ENCODE measurements at places on chromosomes 6 and 20.

- no peak for DNase-seq
These were observed 397.5 kb downstream of the TAF4 start for GRCh38 chr20:61668065-61668650.

- no peak for DNase-seq
These were observed 121.4 kb downstream of the TIAM2 start for GRCh38 chr6:155116571-155116910.

DNA sequence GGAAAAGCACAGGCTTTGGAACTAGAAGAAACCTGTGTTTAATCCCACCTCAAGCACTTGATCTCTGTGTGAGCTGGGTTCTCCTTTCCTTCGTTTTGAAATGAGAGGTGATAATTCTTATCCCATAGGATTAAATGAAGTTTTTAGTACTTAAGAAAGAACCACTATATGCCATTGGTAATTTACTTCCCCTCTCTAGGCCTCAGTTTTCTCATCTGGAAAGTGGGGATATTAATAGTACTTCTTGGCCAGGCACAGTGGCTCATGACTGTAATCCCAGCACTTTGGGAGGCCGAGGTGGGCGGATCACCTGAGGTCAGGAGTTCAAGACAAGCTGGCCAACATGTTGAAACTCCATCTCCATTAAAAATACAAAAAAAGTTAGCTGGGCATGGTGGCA is 14.1 kb downstream of the REM1 start:
- no peak for DNase-seq

DNA sequence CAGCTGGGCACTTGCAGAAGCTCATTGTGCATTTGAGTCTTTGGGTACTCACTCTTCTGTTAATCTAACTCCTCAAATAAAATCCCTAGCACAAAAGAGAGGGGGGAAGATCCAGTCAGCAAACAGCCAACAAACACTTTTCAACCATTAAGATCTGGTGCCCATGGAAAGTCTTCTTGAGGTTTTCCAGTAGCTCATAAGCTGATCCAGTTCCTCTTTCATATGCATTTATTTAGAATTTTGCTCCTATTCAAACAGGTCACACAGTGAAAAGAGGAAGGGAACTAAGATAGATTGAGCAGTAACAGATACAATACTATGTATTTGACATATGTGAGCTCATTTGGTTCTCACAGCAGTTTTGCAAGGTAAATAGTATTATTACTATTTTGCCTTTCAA is 38.6 kb downstream of the HLA-DPB1 start:
- DNase-seq, result no peak

- DNase-seq, result no peak
These were observed 194.5 kb downstream of the TBX18 start for GRCh38 chr6:84569882-84570281.

DNA sequence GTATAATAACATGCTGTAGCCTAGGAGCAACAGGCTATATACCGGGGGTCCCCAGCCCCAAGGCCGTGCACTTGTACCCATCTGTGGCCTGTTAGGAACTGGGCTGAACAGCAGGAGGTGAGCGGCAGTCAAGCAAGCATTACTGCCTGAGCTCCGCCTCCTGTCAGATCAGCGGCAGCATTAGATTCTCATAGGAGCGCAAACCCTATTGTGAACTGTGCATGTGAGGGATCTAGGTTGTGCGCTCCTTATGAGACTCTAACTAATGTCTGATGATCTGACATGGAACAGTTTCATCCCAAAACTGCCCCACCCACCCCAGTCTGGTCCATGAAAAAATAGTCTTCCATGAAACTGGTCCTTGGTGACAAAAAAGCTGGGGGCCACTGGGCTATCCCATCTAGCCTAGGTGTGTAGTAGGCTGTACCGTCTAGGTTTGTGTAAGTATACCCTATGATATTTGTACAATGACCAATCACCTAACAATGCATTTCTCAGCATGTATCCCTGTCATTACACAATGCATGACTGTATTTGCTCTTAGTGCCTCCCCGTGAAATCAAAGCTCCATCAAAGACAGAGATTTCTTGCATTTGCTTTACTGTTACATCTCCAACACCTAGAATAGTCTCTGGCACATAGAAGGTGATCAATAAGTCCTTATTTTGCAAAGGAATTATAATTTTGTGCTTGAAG is 30.8 kb downstream of the NHSL1 start:
- no peak for DNase-seq

- DNase-seq, result no peak
These were observed 256.5 kb upstream of the RREB1 start for GRCh38 chr6:6851059-6851948.

DNA sequence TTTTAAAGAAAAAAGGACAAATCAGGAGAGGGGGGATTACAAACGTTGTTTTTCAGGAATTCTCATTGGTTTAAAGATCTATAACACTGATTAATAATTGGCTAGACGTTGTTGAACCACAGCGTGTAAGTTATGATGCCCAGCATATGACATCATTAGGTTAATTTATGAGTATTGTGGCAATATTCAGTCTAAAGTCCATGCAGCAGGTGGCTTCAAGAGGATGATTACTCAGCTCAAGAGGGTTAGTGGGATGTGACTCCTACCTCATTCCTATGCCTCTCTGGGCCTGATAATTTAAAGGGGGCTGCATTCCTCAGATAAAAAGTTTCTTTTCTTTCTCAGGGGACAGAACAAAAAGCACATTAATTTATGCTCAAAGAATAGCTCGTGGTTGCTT is 1309.0 kb downstream of the EPHA7 start:
- no peak for DNase-seq

Measured in stimulated activated CD8-positive, alpha-beta memory T cell treated with anti-CD3 and anti-CD28 coated beads, Interleukin-7, amount 100 ng/mL, for 48 hours (primary cell).